ENCODE measurements at places on chromosomes 12 and 14.
A peak's percentile ranks its signal among the peaks of the same experiment; 100 is the strongest.

DNA sequence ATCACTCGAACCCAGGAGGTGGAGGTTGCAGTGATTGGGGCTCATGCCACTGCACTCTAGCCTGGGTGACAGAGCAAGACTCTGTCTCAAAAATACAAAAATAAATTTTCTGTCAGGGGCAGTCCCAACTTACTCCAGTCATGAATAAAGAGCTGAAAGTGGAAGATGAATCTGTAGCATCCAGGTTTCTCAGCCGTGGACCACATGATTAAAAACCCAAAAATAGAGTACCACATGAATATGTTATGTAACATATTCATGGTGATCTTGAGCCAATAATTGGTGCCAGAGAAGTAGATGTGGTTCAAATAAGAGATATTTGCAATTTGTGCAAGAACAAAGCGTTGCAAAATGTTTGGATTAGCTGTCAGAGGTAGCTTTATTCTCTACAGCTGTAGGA is 23.1 kb downstream of the SPIC start:
- ATAC-seq = no peak

GRCh38 chr12:124359671-124360581 is 65.0 kb downstream of the RFLNA start:
- ATAC-seq = peak; percentile 79

DNA sequence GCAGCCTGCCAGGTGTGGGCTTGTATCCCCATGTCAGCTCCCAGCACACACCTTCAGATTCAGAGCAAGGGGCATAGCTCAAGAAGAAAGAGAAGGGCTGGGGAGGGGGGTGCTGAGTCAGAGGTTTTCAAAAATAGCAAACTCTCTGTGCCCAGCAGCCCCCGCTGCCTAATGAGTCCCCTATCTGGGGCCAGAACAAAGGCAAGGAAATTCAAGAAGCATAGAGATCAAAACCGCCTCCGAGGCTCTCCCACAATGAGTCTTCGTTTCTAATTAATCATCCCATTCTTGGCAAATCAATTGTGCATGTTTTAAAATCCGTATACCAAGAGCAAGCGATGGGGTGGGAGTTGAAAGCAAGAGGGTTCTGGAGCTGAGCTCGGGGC is 19.5 kb upstream of the CMKLR1 start:
- ATAC-seq = no peak

DNA sequence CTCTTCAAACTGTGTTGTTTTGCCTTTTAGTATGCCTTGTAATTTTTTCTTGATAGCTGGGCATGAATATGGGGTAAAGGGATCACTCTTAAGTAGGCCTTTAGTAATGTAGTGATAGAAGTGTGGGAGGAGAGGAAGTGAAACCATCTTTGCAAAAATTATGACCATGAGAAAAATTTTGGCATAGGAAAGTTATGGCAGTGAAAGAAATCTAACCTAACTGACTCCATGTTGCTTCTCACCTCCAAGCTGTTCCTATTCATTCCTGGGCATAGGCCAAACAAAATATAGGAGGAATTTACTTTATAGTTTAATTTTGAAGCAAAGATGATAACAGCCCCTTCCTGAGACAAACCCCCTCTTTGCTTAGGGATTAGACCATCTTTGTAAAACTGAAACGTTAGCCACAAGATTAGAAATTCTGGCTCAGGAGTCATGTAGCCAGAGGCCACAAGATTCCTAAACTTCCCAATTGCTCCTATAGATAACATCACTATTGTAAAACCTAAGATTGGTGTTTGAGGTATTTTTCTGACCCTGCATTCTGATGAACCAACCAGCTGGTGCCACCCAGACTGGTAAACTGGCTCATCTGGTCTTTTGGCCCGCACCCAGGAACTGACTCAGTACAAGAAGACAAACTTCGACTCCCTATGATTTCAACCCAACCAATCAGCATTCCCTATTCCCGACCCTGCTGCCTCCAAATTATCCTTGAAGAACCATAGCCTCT is 45.8 kb downstream of the CRADD start:
- ATAC-seq = peak; percentile 76

DNA sequence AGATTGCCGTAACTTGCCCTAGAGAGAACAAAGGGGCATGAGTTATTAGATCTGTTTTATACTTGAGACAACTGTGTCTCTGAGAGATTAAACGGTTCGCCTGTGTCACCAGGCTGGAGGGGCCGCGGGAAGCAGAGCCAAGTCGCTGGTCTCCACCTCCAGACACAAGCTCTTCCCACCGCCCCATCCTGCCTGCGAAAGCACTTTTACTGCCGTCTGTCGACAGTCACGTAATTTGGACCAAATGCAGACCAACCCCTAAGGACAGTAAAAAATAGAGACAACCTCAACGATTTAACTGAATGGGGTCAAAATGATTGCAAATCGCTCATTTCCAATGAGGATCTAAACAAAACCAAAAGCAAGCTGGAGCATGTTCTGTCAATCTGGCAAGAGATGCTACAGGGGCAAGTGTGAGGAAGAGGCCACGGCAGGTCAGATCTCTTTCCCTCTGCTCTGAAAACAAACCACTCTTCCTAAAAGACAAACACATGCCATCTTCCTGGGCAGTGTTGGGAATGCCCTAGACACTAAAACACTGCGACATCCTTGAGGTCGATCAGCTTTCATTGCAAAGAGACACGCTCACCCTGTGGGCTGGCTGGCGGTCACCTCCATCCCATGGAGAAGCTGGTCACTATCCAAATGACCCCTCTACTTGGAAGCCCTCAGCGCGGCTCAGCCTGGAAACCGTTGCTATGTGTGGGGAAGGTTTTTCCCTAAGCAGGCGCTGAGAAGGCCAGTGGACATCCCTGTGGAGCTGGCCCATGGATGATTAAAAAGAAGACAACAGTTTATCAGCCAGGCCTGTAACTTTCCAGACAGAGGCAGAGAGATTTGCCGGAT is 17.1 kb downstream of the GSC start:
- no peak for ATAC-seq

DNA sequence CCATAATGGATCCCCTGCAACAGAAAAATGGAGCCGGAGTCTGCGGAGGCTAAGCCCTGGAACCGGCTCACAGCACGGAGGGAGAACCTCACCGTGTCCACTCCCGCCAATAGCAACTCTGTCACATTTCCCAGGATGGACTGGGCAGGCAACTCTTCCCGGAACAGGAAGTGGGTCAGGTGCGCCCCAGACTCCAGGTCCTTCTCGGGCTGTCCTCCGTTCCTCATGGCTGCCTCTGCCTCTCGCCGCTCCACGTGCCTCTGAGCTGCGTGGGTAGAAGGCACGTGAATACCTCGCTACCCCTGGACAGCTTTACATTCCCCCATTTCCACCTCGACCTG is 2.2 kb downstream of the CYP27B1 start:
- peak; percentile 5 for ATAC-seq

- ATAC-seq = no peak
These were observed 11.3 kb downstream of the CFAP54 start for GRCh38 chr12:96500693-96501092.

DNA sequence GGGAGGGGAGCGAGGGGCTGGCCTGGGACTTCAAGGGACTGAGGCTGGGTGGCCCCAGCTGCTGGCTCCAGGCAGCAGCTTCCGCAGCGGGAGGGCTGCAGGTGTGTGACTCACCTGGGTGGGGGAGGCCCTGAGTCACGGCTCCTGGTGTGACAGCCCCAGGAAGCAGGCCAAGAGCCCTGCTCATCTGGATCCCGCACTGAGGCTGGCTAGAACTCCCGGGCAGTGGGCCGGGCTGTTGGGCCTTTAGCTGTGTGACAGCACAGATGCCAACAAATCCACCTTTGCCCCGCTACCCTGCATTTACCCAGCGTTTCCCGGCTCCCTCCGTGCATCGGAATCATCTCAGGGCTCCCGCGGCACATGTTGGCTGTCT is 180.0 kb upstream of the PRMT8 start:
- peak; percentile 88 for ATAC-seq

- ATAC-seq = no peak
These were observed 72.6 kb downstream of the AACS start for GRCh38 chr12:125137766-125138344.

GRCh38 chr12:132413931-132414588 is 75.9 kb upstream of the FBRSL1 start:
- ATAC-seq = no peak

- no peak for ATAC-seq
These were observed 128.1 kb downstream of the ITPR2 start for GRCh38 chr12:26704684-26705460.

DNA sequence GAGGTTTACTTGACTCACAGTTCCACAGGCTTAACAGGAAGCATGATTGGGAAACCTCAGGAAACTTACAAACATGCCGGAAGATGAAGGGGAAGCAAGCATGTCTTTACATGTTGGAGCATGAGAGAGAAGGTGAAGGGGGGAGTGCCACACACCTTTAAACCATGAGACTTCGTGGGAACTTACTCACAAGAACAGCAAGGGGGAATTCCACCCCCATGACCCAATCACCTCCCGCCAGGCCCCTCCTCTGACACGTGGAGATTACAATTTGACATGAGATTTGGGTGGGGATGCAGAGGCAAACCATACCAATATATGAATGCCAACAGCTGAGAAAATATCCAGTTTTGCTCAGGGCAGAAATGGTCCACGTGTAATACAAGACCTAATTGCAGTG is 518.6 kb downstream of the VRK1 start:
- ATAC-seq = no peak

DNA sequence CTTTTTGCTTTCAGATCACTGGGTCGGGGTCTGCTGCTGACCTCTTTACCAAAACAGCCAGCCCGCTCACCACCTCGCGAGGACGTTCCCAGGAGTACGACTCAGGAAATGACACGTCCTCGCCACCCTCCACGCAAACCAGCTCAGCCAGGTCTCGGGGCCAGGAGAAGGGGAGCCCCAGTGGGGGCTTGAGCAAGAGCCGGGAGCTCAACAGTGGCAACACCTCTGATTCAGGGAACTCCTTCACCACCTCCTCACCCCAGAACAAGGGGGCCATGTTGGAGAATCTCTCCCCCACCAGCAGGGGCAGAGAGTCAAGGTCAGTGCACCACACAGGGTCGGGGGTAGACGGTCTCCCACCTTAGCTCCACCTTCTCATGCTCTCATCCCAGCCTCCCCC is 33.4 kb upstream of the HSPB8 start:
- ATAC-seq = no peak

GRCh38 chr14:67886191-67886590 is 66.6 kb downstream of the RAD51B start:
- ATAC-seq = no peak

DNA sequence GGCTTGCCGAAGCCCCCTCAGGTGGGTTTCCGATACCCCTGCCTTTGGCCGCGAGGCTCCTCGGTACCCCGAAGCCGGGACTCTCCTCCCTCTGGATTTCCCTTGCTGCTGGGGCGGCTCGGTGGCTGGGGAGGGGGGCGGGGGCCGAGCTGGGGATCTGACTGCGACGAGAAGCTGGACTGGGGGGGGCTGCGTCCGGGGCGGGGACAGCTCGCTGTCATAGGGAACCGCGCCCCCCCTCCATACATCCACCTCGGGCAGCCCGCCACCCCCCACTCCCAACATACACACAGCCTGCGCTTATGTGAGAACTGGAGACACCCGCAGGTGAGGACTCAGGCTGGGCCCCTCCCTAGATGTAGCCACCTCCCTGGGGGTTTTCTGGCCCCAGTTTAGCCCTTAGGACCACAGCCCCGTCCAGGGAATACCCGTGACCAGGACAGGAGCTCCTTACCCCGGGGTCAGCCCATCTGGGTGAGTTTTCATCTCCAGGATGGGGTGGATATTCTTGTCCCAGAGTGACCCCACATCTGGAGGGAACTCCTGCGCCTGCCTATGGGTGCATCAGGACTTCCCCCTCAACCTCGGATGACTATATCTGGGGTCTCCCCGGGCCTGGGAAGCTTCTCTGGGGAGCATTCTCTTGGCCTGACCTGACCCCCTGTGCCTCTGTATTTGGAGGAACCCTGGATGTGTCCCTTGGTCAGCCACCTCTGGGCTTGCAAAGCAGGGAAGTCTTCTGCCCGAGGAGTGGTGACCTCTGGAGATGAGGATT is 687 bp downstream of the ASIC1 start:
- ATAC-seq = no peak

DNA sequence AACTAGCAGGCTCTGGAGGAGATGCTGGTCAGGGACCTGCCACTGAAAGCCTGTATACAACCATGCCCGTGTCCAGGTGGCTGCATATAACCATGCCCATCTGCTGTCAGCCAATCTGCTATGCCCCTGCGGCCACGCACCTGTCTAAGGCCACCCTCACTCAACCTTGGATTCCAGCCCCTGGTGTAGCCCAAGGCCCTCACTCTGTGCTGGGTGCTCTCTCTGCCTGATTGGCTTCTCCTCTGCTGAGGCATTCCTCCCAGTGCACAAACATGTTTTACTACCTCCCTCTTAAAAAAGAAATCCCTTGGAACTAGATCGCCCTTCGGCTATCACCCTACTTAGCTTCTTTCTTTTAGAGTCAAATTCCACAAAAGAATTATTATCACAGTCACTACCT is 45.5 kb downstream of the ZFP36L1 start:
- peak; percentile 49 for ATAC-seq

- peak; percentile 67 for ATAC-seq
These were observed 61.1 kb downstream of the PITPNM2 start for GRCh38 chr12:123089631-123090353.

DNA sequence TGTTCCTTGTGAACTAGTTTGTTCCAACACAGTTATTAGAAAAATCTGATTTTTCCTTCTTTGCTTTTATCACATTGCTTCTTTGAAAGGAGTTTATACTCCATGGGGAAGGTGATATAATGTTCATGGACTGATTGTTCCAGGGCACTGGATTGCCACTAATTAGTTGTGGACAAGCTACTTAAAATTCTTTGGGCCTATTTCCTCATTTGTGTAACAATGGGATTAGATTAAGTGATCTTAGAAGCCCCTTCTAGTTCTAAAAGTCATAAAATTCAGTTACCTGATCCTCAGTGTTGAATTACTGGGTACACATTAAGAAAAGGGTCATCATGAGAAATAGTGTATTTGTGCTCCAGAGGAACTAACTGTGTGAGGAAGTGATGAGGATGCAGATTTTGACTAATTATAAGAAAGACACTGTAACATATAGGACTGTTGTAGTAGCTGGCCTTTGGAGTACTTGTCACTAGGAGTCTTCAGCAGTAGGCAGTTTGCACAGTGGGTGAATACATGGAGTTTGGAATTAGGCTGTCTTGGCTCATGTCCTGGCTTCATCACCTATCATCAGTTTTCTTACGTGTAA is 82.2 kb downstream of the MIA2 start:
- ATAC-seq = no peak

- peak; percentile 57 for ATAC-seq
These were observed 89.3 kb upstream of the SLC38A4 start for GRCh38 chr12:46915082-46915481.

GRCh38 chr12:50696931-50697330 is 67.0 kb upstream of the ATF1 start:
- ATAC-seq = no peak

DNA sequence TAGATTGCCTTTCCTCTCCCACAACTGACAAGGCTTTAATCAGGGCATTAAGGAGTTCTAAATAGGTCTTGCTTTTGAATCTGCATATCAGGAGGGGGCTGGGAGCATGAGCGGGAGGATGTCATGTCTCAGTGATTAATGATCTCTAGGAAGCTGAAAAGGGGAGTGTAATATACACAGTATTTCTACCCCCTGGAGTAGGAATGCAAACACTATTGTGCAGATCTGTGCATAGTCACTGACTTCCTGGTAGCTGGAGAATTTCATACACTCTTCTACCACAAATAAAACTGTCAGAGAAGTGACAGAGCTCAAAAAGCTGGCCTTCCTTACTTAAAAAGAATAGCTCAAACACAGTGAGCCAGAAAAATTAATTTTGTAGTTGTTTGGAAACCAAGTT is 65.8 kb downstream of the RIC8B start:
- ATAC-seq = no peak

All from esophagus mucosa (tissue), 1 donor.